ENCODE measurements at places on chromosomes 2 and 18. TPM values are rescaled to one million over a fixed set of nuclear protein-coding genes. Genes with fewer than 3 reads are reported as not detected.

The GNLY gene
- total RNA-seq = not detected

The DCDC2C gene
- not detected for total RNA-seq

The DNER gene
- total RNA-seq = 5.5 TPM

The SULT1C4 gene
- total RNA-seq = 33.3 TPM

The REG3A gene
- not detected for total RNA-seq

The PROKR1 gene
- total RNA-seq = not detected

DNA sequence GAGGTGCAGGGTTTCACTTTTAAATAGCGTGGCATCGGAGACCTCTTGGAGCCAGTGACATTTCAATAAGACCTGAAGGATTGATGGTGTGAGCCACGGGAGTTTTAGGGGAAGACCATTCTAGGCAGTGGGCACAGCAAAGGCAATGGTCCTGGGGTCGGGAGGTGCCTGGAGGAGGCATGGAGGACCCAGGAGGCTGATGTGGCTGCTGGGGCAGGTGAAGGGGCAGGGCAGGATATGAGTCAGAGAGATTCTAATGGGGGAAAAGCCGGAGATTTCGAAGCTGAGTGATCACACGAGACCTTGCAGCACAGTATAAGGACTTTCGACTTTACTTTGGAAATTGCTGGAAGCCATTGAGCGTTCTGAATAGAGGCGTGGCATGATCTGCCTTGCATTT lies 79.6 kb upstream of the KCNE4 start:
- no peak for DNase-seq

- DNase-seq = no peak
Measured at GRCh38 chr2:51071191-51071590, 39.3 kb upstream of the NRXN1 start.

DNA sequence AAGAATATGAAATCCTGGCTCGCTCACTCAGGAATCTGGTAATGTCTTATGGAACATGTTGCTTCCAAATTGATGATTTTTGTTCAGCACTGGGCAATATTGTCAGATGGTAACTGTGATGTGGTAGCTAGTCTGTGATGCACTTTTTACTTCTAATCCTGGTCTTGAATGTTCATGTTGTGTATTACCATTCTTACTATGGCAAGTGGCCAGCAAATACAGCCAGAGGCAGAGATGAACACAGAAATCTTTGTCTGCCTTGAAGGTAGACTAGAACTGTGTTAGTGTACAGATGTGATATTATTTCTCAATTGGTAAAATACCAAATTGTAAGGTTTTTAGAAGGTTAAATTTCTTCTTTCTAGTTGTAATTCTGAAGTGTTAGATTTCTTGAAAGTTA lies 83.3 kb downstream of the UBE2E3 start:
- DNase-seq = no peak

GRCh38 chr2:227513113-227513512 lies 41.2 kb downstream of the AGFG1 start:
- no peak for DNase-seq

- DNase-seq = no peak
Measured at GRCh38 chr2:218310853-218311540, 18.7 kb upstream of the TMBIM1 start.

DNA sequence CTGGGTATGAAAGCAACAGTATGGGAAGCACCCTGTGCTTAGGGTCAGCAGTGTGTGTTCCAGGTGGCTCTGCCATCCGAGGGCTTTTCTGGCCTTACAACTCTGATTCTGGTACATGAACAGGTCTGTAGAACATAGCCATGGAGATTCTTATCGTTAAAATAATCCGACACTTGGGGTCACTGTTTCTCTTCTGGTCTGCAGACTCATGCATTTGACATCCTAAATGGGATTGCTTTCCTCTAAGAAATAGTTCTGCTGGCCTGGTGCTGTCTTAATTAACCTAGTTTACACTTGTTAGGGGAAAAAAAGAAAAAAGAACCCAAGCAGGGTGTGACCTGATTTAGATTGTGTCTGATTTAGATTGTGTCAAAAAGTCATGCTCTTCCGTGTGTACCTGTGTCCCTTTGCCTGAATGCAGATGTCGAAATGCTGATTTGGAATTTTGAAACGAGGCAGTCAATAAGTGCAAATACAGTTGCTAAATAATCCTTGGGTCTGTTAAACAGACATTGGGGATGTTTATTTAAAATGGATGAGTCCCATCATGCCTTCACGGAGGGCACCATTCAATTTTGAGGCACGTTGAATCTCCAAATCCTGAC lies 59.6 kb downstream of the TRPM8 start:
- peak; percentile 38 for DNase-seq

DNA sequence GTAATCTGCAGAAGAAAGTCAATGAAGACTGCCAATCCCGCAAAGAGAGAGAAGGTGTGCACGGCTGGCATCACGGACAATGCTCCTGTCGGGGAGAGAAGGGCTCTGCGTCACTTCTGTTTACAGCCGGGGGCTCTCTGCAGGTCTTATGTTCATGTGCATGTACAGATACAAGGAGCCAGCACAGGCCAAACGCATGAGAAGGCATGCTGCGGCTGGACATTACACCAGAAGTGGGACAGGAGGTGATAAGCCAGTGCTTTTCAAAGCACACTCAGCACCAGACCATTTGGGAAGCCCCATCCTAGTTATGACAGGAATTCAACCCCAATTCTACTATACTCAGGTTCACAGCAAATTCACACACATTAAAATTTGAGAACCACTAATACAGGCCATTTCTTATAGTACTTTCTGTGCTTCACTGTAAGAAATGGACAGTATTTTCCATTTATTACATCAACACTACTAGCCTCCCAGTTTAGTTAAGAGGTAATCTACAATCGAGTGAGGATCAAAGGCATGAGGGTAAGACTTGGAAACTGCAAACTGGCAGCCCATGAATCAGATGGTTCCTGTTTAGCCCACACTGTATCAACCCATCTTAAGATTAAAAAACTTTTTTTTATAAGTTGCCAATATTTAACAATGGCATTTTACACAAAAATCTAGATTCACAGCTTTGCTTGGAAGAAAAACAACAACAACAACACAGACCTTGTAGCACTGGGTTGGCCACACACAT lies 38.2 kb downstream of the RMC1 start:
- no peak for DNase-seq

- DNase-seq = peak; percentile 19
Measured at GRCh38 chr2:121185571-121186074, 99.4 kb downstream of the TFCP2L1 start.

- no peak for DNase-seq
Measured at GRCh38 chr2:216023055-216023648, 9.8 kb upstream of the MREG start.

DNA sequence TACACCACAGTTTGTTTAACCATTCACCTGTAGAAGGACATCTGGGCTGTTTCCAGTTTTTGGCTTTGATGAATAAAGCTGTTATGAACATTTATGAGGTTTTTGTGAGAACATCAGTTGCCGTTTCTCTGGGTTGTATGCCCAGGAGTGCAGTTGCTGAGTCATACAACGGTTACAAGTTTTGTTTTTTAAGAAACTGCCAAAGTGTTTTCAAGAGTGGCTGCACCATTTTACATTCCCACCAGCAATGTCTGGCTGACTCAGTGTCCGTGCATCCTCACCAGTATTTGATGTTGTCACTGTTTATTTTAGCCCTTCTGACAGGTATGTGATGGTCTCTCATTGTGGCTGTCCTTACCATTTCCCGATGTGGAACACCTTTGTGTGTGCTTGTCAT lies 48.0 kb upstream of the GPR17 start:
- DNase-seq = no peak

DNA sequence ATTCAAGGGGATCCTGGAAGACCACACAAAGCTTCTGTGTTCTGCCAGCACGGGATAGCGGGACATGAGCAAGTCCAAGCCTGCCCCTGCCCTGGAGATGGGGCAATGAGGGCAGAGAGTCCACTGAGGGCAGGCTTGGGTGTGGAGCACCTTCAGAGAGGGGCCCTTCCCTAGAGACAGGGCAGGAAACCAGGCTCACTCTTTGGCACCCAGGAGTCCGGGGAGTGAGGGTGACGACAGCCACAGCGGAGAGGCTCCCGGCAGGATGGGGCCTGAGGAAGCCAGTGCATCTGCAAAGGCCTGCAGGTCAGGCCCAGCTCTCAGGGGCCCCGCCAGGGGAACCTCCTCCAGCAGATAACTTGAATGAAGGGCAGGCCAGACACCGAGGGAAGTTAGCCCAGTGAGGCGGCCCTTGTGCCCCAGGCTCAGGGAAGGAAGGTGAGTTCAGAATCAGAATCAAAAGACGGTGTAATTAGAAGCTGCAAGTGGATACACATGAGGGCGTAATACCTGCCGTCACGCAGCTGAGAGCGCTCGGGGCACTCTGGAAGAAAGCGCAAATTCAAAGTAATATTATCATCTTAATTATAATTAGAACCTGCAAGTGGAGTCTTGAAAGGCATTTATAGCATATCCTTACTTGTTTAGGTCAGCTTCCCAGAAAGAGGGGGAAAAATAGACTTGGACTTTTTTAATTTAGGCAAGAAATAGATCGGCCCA lies 142.6 kb upstream of the LGALSL start:
- no peak for DNase-seq

- DNase-seq = no peak
Measured at GRCh38 chr18:49757513-49758262, 55.6 kb downstream of the ACAA2 start.

DNA sequence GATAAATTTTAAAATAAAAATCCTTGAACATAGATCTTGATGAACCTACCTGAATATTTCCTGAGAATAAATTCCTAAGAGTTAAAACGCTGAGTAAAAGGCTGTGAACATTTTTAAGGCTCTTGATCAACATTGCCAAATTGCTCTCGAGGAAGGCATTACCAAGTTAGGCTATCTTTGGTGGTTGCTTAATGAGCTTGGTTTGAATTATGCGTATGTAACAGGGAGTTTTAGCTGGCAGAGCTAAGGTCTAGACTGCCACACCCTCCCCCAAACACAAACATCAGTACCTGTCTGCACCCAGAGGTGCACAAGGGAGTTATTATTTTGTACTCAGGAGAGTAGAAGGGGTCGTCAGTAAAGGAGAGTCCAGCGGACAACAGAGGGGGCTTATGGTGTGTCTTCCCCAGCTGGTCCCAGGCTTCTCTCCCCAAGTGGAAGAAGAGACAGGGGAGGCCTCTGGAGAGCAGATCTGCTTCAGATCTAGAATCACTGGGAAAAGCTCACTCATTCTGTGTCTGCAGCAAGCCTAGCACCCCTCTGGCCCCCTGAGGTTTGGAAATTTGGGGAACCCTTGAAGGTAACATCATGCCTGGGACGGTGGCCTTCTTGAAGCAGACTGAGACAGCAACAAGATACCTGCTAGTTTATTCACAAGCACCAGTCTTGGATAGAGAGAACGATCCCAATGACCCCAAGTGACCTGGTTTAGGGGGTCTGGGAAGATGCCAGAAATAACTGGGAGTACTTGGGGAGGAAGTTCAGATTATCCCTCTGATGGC lies 197.2 kb upstream of the ID2 start:
- DNase-seq = no peak

GRCh38 chr18:50199921-50200320 lies 5.0 kb upstream of the MYO5B start:
- no peak for DNase-seq

GRCh38 chr18:56468396-56468795 lies 170.0 kb downstream of the TXNL1 start:
- no peak for DNase-seq

DNA sequence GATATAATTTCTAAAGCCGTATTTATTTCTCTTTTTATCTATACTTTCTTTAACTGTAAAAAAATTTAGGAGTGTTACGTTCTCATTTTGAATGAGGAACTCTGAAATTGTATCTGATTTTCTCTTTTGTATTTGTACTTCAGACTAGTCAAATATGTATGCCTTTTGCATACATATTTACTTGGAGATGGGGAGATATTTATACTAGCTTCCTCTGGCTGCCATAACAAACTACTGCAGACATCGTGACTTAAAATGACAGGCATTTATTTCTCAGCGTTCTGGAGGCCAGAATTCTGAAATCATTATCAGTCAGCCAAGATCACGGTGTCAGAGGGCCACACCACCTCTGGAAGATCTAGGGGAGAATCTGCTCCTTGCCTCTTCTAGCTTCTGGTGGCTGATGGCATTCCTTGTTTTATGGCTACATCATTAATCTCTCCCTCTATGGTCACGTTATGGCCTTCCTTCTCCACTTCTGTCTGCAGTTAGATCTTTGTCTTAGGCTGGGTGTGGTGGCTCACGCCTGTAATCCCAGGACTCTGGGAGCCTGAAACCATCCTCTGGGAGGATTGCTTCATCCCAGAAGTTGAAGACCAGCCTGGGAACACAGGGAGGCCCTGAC lies 8.2 kb downstream of the LCLAT1 start:
- no peak for DNase-seq

DNA sequence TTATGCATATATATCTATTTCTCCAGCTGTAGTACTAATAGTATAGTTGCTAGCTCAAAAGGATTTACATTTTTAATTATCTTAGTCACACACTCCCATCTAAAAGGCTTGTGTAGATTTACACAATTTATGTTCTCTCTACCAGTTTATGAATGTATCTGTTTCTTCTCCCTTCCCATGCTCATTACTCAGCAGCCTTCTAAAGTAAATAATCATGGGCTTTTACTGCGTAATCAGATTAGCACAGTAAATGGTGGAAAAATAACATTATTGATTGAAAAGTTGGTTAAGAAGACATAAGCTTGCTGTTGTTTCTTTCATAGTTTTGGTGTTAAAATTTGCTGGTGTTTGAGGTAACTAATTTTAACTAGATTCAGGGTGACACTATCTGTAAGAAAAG lies 81.8 kb downstream of the PTPN4 start:
- DNase-seq = no peak

DNA sequence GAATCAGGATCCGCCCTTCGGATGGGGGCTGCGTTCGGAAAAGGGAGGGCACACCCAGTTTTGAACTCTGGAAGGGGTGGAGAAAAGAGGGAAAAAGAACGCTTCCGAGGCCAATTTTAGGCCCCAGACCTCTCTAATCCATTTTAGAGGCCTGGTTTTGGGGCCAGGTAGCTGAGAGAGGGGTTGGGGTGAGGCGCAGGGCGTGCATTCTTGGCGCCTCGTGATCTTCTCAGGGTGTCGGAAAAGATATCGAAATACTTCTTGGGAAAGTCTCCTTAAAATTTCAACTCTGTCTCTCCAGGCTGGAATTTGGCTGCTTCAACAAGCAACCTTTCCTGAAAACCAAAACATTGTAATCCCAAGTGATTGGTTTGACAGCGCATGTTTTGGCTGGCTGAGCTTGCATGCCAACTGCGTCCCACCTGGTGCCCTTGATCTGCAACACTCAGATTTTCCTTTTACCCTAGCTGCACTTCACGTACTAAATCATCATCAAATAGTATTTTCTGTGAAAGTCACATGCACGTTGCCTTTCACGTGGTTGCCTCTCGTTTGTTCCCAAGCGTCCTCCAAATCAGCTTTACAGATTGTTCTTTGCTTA lies 864 bp upstream of the XPO1 start:
- no peak for DNase-seq

Data from kidney epithelial cell (primary cell).